Fibroblast of the aortic adventitia (primary cell): ENCODE measurements at places on chromosomes 12 and 14. TPM values are rescaled to one million over a fixed set of nuclear protein-coding genes. Genes with fewer than 3 reads are reported as not detected.

DNA sequence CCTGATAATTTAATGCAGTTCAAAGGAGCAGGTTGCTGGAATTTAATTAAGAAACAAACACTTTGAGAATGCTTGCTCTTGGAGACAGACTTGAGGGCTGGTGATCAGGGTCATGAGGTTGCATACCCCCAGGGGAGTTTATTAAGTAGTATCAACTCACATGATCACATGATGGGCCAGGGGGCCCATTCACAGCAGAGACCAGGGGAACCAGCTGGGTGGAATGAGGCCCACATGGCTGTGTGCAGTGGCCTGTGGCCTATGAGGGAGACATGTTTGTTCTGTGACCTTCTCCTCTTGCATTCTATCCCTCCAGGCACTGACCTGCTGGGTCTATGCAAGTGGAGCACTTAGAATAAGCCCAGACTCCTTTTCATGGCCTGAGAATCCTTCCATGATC lies 266.6 kb upstream of the PWP1 start:
- no peak for DNase-seq

DNA sequence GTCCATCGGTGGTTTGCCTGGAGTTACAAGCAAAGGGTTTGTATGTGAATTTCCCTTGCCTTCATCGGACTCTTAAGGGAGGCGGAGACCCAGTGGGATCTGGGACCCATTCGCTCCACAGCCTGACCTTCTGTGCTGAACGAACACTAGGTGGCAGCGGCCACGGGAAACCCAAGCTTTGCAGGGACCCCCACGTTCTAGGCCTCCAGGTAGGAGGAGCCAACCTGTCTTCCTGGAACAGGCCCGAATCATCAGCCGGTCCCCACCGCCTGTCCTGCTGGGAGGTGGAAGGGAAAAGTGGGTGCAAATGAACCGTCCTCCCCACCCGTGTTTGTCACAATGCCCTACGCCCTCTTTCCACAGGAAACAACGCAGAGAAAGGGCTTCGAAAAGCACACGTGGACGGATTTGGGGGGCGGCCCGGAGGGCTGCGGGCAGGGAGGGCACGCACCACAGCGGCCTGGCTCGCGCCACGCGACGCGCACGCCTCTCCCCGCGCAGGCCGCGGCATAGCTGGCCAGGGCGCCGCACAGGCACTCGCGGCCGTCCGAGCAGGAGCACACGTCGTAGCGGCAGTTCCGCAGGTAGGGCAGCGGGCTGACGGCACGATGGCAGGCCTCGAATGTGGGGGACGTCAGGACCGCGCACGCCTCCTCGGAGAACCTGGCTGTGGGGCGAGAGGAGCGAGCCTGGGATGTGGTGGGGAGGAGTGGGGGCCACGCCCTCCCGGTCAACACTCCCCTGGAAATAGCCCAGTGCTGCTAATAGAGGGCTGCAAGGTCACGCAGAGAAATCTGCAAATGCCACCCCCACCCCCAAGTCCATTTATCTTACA lies 67.8 kb downstream of the VWF start:
- no peak for DNase-seq

DNA sequence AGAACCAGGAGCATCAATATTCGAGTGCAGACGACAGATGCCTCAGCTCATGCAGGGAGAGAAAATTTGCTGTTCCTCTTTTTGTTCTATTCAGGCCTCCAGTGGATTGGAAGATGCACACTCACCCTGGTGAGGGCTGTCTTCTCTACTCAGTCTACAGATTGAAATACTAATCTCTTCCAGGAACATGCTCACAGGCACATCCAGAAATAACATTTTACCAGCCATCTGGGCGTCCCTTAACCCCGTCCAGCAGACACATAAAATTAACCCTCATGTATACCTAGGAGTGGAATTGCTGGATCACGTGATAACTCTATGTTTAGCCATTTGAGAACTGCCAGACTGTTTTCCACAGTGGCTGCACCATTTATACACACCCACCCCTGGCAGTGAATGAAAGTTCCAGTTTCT lies 4.5 kb upstream of the OAS2 start:
- peak; percentile 21 for DNase-seq

DNA sequence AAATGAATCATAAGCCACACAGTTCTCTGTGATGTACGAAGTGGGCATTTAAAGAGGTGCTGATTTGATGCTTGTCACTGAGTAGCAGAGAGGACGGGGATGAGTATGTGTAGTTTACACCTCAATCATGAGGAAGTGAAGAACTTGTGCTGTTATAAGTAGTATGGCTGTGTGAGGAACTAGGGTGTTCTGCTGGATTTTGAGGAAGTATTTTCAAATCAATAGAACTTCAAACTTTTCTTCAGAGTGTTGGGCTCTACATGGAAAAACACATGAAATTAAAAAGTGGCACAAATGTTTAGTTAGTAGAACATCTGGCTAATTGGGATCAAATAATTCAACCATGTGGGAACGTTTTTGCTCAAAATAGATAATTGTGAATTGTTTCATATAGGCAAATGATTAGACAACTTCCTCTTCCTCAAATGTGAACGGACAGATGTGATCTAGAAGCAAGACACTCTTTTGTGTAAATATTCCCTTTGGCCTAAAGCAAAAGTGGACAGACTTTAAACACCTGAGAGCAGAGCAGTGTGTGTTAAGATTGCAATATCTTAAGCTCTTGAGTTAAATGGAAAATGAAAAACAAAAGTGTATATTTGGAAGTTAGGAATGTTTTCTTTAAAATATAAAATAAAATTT lies 168.5 kb downstream of the NAV3 start:
- no peak for DNase-seq

GRCh38 chr12:11795913-11796459 lies 146.5 kb downstream of the ETV6 start:
- DNase-seq: peak; percentile 71

- peak; percentile 45 for DNase-seq
These were observed 180.2 kb downstream of the CRADD start for GRCh38 chr12:93857279-93857938.

GRCh38 chr12:96522690-96523089 lies 33.3 kb downstream of the CFAP54 start:
- no peak for DNase-seq

The SERPINA10 gene
- total RNA-seq: not detected in 2 replicates

The MGST1 gene
- total RNA-seq: 203 and 229 TPM in 2 replicates

The AICDA gene
- not detected in 2 replicates for total RNA-seq

The CHD8 gene
- total RNA-seq: 59.8 and 72.7 TPM in 2 replicates

The TCL1B gene
- total RNA-seq: 0.98 TPM in 1 of 2 replicates, not detected in the other

The ADIPOR2 gene
- total RNA-seq: 12.4 and 26.0 TPM in 2 replicates

The TAS2R42 gene
- not detected in 2 replicates for total RNA-seq
